Omental fat pad (tissue), 4 donors: ENCODE measurements at places on chromosomes 6 and 20. TPM values are rescaled to one million over a fixed set of nuclear protein-coding genes. Genes with fewer than 3 reads are reported as not detected.

Gene HNF4A
- total RNA-seq, result not detected

Gene IP6K3
- total RNA-seq, result 0.19 TPM

- DNase-seq, result no peak
Observed at GRCh38 chr6:105510746-105511145, 107.9 kb upstream of the PREP start.

DNA sequence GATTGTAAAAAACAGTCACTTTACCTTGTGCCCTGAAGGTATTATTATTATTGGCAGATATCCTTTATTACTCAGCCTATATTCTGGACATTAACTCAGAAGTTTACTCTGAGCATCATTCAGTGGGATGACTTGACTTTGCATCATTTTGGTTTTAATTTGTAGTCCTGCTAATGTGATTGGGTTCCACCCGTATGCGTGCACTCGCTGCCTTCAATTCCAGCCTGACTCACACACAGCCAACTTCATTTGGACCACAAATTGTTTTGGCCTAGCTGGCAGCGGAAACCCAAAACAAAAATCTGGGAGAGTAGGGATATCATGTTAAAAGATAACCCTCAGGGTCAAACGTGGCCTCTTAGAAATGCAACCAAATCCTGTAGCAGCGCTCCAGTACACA is 704.4 kb upstream of the SLC35B3 start:
- DNase-seq, result no peak
